ENCODE measurements at places on chromosomes 7 and 10.
A peak's percentile ranks its signal among the peaks of the same experiment; 100 is the strongest.

GRCh38 chr10:6283655-6284054 lies 80.9 kb downstream of the PFKFB3 start:
- DNase-seq, result no peak

DNA sequence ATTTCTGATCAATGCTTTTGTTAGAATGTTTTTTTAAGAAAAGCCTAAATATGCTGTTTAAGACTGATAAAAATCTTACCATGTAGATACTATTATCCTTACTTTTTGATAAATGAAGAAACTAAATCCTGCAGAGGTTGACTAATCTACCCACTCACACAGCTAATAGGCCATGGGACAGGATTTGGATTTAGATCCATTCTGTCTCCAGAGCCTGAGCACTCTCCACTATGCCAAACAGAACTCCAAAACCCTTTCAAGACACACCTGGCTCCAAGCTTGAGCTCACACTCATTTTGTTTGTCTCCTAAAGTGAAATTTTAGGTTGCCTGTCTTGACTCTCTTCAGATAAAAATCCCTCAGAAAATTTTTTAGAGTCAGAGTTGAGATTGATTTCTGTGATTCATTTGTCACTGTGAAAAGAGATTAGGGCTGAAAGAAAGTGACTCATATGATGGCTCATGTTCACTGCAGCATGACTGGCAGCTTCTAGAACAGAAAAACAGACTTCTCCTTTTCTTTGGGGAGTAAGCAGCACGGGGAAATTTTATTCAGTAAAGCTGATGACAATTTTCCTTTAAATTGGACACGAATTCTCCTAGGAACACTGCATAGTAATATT lies 132.3 kb upstream of the POT1 start:
- DNase-seq, result peak; percentile 26

GRCh38 chr7:30114536-30115238 lies 20.1 kb upstream of the MTURN start:
- no peak for DNase-seq

DNA sequence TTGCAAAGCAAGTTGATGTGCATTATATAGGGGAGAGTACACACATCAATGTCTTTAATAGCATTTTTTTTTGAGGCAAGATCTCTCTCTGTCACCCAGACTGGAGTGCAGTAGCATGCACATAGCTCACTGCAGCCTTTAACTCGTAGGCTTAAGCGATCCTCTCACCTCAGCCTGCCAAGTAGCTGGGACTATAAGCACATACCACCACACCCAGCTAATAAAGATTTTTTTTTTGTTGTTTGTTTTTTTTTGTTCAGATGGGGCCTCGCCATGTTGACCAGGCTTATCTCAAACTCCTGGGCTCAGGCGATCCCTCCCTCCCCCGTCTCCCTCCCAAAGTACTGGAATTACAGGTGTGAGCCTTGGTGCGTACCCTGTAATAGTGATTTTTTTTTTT lies 1.5 kb downstream of the UMAD1 start:
- no peak for DNase-seq

GRCh38 chr10:118255355-118255754 lies 86.8 kb downstream of the FAM204A start:
- DNase-seq, result no peak

GRCh38 chr7:28405662-28406061 lies 6.7 kb upstream of the CREB5 start:
- no peak for DNase-seq

- DNase-seq, result no peak
Observed at GRCh38 chr7:36925691-36926090, 201.4 kb upstream of the AOAH start.

DNA sequence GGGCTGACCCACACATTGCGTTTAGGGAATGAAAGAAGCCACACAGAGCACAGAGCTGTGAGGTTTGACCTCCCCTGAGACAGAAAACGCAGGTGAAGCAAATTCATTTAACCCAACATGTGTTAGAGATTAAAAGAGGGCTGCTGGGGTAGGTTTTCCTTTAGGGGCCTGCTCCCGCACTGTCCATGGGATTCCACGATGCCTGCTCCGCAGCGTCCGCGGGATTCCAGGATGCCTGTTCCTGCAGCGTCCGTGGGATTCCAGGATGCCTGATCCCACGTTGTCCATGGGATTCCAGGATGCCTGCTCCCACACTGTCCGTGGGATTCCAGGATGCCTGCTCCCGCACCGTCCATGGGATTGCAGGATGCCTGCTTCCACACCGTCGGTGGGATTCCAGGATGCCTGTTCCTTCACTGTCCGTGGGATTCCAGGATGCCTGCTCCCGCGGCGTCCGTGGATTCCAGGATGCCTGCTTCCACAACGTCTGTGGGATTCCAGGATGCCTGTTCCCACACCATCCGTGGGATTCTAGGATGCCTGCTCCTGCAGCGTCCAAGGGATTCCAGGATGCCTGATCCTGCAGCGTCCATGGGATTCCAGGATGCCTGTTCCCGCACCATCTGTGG lies 78.7 kb downstream of the VIPR2 start:
- no peak for DNase-seq

DNA sequence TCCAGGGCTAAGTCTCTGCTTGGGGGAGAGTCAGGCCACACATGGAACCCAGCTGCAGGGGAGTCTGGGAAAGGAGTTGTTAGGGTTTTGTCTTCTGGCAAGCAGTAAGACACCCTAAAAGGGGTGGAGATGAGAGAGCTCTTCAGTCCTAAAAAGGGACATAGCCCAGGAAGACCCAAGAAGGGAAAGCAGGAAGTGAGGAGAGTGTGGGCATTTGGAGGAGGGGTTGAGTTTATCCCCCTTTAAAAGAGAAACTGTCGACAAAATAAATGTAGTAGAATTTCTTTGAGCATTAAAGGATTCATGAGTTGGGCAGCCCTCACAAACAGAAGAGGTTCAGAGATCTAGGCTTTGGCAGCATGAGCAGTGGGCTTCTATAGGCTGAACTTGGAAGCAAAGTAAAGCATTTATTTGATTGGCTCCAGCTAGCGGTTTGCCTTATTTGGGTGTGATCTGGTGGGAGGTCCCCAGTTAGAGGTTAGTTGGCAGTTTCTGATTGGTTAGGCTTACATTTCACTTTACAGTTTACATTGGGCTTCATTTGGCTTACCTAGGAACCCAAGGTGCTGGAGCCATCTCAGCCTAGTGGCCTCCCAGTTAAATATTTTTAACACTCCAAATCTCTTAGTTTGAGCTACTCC lies 246.7 kb downstream of the CAMK1D start:
- no peak for DNase-seq
